IMR-90 (cell line): ENCODE measurements at places on chromosomes 6 and 20. TPM values are rescaled to one million over a fixed set of nuclear protein-coding genes. Genes with fewer than 3 reads are reported as not detected.
A peak's percentile ranks its signal among the peaks of the same experiment; 100 is the strongest.

- no peak overlapping the region for H3K4me3 ChIP-seq
- peaks cover 8% of the 10 kb centered on the region for H3K27me3 ChIP-seq
- H3K4me1 ChIP-seq = no peaks in the 10 kb centered on the region
- no peak for DNase-seq
Observed at GRCh38 chr20:61573415-61574305, 321.6 kb downstream of the CDH4 start.

GRCh38 chr20:38961530-38962043 is 557 bp upstream of the DHX35 start:
- no peaks in the 10 kb centered on the region for H3K27me3 ChIP-seq
- 0 out of 2 replicates have a peak, but pooled peaks cover 2% of the 10 kb centered on the region for H3K4me1 ChIP-seq
- DNase-seq = no peak
- H3K4me3 ChIP-seq = peak overlapping the region; percentile 90
- no peaks in the 10 kb centered on the region for H3K36me3 ChIP-seq

DNA sequence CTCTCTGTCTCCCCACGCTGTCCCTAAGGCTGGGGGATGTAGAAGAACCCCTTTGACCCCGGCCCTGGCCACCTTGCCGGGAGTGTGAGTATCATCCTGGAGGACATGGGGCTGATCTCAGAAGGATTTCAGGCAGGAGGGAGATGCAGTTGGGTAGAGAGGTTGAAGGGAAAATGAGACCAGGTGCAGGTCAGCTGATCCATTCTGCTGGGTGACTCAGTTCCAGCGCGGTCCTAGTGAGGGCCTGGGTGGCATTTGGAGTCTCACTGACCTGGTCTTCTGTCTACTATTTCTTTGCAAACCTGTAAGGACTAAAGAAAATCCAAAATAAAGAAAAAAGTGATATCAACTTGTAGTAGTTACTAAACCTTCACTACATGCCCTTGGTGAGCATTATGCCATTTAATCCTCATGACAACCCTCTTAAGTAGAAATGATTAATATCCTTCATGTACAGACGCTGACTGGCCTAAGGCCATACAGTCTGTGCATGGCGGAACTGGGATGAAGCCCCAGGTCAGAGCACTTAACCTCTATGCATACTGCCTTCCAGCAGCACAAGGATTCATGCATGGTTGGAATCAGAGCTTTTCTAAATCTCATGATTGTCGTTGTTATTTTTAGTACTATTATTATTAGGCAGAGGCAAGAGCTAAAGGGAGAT is 106.3 kb downstream of the ZDHHC14 start:
- H3K4me1 ChIP-seq = peaks cover 2% of the 10 kb centered on the region; the same call in 1 of the 2 replicates
- no peak overlapping the region for H3K27ac ChIP-seq
- H3K4me3 ChIP-seq = no peak overlapping the region
- H3K36me3 ChIP-seq = no peaks in the 10 kb centered on the region
- no peak for DNase-seq

- DNase-seq = no peak
- no peak overlapping the region for H3K27ac ChIP-seq
- no peaks in the 10 kb centered on the region for H3K36me3 ChIP-seq
- no peak overlapping the region for H3K4me3 ChIP-seq
- H3K4me1 ChIP-seq = no peaks in the 10 kb centered on the region
Observed at GRCh38 chr6:166105341-166106075, 62.1 kb downstream of the TBXT start.

DNA sequence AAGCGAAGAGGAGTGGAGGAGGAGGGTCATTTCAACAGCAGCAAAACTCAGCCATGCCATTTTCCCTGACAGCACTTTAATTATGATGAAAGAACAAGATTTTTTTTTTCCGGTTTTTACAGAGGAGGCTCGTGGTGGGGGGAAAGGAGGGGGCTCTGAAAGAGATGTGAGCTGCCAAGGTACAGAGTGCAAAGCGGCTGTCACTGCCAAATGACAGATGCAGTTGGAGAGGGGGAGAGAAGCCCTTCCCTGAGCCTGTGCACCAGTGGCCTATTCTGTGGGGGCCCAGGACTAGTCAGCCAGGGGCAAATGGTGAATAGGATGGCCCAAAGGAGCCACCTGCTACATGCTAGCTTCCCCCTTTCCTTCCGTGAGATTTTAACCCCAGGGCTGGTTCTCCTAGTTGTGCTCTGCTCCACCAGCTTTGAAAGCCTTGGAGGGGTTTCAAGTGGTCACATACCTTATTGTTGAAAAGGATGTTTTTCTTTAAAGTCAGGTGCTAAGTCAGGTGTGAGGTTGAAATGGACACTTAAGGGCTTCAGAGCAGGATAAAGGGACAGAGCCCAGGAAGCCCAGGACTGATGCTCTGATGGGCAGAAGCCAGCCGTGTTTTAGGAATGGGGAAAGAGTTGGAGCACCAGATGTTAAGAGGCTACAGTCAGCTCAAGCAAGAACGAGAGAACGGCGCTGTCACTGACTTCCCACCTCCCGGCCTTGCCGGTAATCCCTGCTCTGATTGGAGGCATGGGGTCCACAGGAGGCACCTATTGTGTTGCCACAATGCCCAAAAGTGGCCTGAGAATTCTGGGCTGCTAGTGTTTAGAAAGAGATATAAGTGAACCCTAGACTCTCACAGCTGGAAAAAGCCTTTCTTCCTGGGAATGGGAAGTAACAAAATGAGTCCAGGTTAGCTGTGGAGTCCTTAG is 24.8 kb downstream of the GNAS start:
- peaks cover 2% of the 10 kb centered on the region; the same call in 1 of the 2 replicates for H3K4me1 ChIP-seq
- H3K36me3 ChIP-seq = no peaks in the 10 kb centered on the region
- H3K27ac ChIP-seq = no peak overlapping the region
- H3K27me3 ChIP-seq = peaks cover 11% of the 10 kb centered on the region

GRCh38 chr6:132190815-132191175 is 210.5 kb downstream of the MOXD1 start:
- H3K4me3 ChIP-seq = no peak overlapping the region
- no peak overlapping the region for H3K27ac ChIP-seq
- DNase-seq = peak; percentile 65
- peaks cover 5% of the 10 kb centered on the region for H3K4me1 ChIP-seq
- H3K36me3 ChIP-seq = no peaks in the 10 kb centered on the region

GRCh38 chr6:44339301-44339700 is 3.1 kb upstream of the SPATS1 start:
- H3K4me3 ChIP-seq = no peak overlapping the region
- H3K36me3 ChIP-seq = no peaks in the 10 kb centered on the region
- DNase-seq = no peak
- no peaks in the 10 kb centered on the region for H3K4me1 ChIP-seq

GRCh38 chr6:44522871-44523270 is 135.4 kb downstream of the CDC5L start:
- no peak overlapping the region for H3K4me3 ChIP-seq
- no peaks in the 10 kb centered on the region for H3K4me1 ChIP-seq
- H3K36me3 ChIP-seq = no peaks in the 10 kb centered on the region

GRCh38 chr6:113160306-113161017 is 696.7 kb upstream of the MARCKS start:
- no peak overlapping the region for H3K4me3 ChIP-seq
- H3K27me3 ChIP-seq = no peaks in the 10 kb centered on the region
- DNase-seq = no peak
- H3K36me3 ChIP-seq = no peaks in the 10 kb centered on the region
- H3K4me1 ChIP-seq = no peaks in the 10 kb centered on the region

DNA sequence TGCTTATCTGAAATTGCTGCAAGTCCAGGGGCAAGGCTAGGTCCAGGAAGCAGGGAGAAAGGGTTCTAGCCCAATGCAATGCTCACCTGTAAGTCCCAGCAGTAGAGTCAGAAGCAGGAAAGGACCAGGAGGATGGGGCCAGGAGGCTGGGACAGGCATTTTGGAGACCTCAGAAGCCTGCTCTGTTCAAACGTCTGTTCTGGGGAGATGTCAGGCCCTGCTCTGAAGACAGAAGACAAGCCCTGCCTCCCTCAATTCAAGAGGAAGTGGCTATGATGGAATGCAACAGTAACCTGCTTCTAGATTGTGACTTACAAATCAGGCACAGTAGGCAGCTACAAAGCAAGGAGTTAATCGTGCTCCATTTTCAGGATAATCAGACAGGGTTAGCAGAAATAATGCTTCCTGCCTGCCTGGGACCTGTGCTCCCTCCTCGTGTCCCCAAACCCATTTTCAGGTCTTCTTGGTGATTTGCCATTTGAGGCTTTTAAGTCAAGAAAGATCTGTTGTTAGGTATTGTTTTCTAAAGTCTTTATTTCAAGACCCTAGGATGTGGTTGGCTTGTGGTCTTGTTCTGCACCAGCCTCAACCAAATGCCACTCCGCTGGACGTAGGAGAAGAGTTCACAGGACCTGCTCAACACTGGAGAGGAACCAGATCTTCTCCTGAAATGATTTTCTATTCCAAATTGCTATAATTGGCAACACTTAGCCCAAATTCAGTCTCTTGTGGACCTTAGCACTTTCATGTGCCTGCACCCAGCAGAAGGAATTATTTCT is at the start of gene SIRPG:
SIRPG (minus strand) TSS at position 224 of the 779 bp plus-strand sequence; CDS start at position 159, 65 bp downstream.
- no peak for DNase-seq
- H3K27ac ChIP-seq = no peak within 1 kb of the TSS
- H3K4me3 ChIP-seq = no peak within 1 kb of the TSS
- no peaks in the 10 kb centered on the region for H3K36me3 ChIP-seq

DNA sequence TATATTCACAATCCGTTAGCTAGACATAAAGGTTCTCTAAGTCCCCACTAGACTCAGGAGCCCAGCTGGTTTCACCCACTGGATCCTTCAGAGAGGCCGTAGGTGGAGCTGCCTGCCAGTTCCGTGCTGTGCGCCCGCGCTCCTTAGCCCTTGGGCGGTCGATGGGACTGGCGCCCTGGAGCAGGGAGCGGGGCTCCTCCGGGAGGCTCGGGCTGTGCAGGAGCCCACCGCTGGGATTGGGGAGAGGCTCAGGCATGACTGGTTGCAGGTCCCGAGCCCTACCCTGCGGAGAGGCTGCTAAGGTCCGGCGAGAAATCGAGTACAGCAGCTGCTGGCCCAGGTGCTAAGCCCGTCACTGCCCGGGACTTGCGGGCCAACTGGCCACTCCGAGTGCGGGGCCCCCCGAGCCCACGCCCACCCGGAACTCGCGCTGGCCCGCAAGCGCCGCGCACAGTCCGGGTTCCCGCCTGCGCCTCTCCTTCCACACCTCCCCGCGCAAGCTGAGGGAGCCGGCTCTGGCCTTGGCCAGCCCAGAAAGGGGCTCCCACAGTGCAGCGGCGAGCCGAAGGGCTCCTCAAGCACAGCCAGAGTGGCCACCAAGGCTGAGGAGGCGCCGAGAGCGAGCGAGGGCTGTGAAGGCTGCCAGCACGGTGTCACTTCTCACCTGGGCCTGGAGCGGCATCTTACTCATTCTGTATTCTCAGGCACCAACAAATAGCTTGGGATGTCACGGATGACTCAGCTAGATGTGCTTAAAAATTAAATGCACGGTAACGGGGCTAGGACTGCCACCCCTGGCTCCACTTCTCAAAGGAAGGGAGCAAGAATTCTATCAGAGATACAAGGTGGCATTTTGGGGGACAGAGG is 44.1 kb downstream of the IRF4 start:
- H3K27ac ChIP-seq = no peak overlapping the region
- H3K4me1 ChIP-seq = peaks cover 3% of the 10 kb centered on the region; the same call in 1 of the 2 replicates
- DNase-seq = no peak
- H3K36me3 ChIP-seq = no peaks in the 10 kb centered on the region
- H3K4me3 ChIP-seq = no peak overlapping the region
- H3K27me3 ChIP-seq = peaks cover 28% of the 10 kb centered on the region

DNA sequence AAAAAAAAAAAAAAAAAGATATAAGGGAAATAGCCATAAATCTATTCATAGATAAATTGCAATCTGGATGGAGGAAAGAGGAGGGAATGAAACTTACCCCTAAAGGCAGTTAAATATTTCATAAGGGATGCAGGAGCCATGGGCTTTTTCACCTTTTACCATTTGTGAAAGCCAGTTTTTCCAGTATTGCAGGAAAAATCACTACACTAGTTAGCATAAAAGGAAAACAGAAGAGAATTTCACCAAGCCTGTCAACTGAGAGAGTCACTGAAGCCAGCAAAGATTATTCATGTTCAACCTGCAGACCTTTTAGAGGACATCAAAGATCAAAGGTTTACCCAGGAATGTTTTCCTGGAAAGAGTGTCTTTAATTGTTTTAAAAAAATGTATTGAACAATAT is 969.7 kb downstream of the KIF16B start:
- DNase-seq = no peak
- no peaks in the 10 kb centered on the region for H3K27me3 ChIP-seq
- no peak overlapping the region for H3K4me3 ChIP-seq
- H3K4me1 ChIP-seq = no peaks in the 10 kb centered on the region

GRCh38 chr6:1645466-1646185 is 35.9 kb downstream of the FOXC1 start:
- H3K27me3 ChIP-seq = no peaks in the 10 kb centered on the region
- no peak overlapping the region for H3K27ac ChIP-seq
- H3K36me3 ChIP-seq = no peaks in the 10 kb centered on the region
- DNase-seq = peak; percentile 15
- no peak overlapping the region for H3K4me3 ChIP-seq

DNA sequence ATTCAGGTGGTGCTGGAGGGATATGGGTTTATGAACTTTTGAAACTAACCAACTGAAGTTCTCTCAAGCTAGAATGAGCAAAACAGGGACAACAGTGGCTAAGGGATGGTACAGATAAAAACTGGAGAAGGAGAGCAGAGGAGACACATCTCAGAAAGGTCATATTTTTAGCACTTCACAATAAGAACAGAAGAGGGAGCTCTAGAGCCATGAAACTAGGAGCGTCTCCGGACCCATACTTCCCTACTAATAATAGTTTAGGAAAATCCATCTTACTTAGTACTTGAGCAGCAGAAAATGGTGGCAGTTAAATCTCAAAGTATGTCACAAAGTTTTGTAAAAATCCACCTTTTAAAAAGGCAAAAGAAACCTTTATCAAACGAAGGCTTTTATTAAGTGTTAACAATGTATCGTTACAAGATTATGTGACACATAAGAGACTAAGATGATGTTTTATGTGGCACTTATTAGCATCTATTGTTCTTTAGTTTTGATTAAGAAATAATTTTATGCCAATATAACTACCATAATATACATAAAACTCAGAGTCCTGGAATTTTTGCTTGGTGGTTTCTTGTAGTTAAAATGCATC is 278.6 kb downstream of the TBC1D32 start:
- no peaks in the 10 kb centered on the region for H3K27me3 ChIP-seq
- peak; percentile 52 for DNase-seq
- H3K4me3 ChIP-seq = no peak overlapping the region
- no peak overlapping the region for H3K27ac ChIP-seq
- no peaks in the 10 kb centered on the region for H3K4me1 ChIP-seq

GRCh38 chr20:53804920-53805894 is 211.6 kb upstream of the ZNF217 start:
- no peak overlapping the region for H3K4me3 ChIP-seq
- H3K27ac ChIP-seq = peak overlapping the region; percentile 38
- no peak for DNase-seq
- peaks cover 12% of the 10 kb centered on the region for H3K4me1 ChIP-seq
- no peaks in the 10 kb centered on the region for H3K27me3 ChIP-seq

GRCh38 chr20:3842348-3842930 is 4.2 kb upstream of the MAVS start:
- H3K27me3 ChIP-seq = no peaks in the 10 kb centered on the region
- DNase-seq = no peak
- no peaks in the 10 kb centered on the region for H3K36me3 ChIP-seq
- H3K4me1 ChIP-seq = peaks cover 4% of the 10 kb centered on the region

The BHLHE23 gene
- not detected in 2 replicates for polyA plus RNA-seq

The TFAP2D gene
- not detected in 2 replicates for polyA plus RNA-seq

The SLC26A8 gene
- 0.07 TPM in 1 of 2 replicates, not detected in the other for polyA plus RNA-seq

The RBPJL gene
- polyA plus RNA-seq = not detected in 2 replicates

The SLC22A1 gene
- 0.09 and 0.10 TPM in 2 replicates for polyA plus RNA-seq

The ME1 gene
- polyA plus RNA-seq = 15.7 and 21.5 TPM in 2 replicates

The EIF6 gene
- polyA plus RNA-seq = 215 and 258 TPM in 2 replicates

The DACT2 gene
- polyA plus RNA-seq = not detected in 2 replicates

The EBF4 gene
- polyA plus RNA-seq = 1.0 and 1.1 TPM in 2 replicates

The GRM1 gene
- not detected in 2 replicates for polyA plus RNA-seq

The GJA10 gene
- polyA plus RNA-seq = not detected in 2 replicates
